ENCODE measurements at places on chromosomes 4 and X. TPM values are rescaled to one million over a fixed set of nuclear protein-coding genes. Genes with fewer than 3 reads are reported as not detected.

GPRASP3 gene
- total RNA-seq = 1.6 TPM

SEL1L3 gene
- 13.5 TPM for total RNA-seq

INTU gene
- total RNA-seq = 11.4 TPM

TEC gene
- total RNA-seq = 8.6 TPM

LETM1 gene
- total RNA-seq = 79.7 TPM

TLR3 gene
- total RNA-seq = 2.8 TPM

GLOD5 gene
- not detected for total RNA-seq

HTRA3 gene
- total RNA-seq = 6.4 TPM

TRAM1L1 gene
- total RNA-seq = 0.59 TPM

AKAP4 gene
- not detected for total RNA-seq

TMSB15B gene
- 0.15 TPM for total RNA-seq

HSPA4L gene
- total RNA-seq = 29.3 TPM

- DNase-seq = no peak
These were observed 53.7 kb downstream of the MSX1 start for GRCh38 chr4:4913147-4913561.

GRCh38 chrX:48694776-48695533 is 1.6 kb upstream of the SUV39H1 start:
- no peak for DNase-seq

DNA sequence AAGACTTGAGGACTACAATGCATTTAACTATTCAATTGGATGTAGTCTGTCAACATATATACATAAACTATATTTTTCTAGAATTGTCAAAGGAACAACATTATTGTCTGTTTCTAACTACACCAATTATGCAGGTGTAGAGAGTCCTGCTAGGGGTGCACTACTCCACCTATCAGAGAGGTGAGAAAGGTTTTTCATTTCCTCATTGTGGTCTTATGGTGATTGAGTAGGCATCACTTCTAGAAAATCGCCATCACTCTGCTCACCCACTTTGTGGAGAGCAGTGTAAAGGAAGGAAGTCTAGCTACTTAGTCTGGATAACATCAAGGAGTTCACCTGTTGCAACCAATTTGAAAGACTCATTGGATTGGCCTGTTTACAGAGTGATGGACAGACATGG is 4.4 kb upstream of the ADH1C start:
- no peak for DNase-seq

- no peak for DNase-seq
These were observed 9.1 kb downstream of the NSG1 start for GRCh38 chr4:4395849-4396627.

DNA sequence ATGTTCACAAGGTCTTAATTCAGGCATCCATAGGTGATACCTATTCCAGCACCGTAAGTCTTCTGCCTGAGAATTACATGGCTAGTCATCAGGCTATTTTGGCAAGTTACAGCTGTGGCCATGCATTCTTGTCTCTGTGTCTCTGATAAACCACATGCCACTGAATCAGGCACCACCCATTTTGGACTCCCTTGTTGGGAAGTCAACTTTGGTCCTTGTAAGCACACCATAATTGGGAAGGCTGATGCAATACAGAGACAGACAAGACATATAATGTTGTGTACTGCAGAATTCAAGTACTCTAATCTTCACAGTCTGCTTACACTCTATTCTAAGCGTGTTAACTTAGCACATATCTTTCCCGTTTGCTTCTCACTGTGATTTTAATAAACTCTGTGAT is 483.7 kb upstream of the FTHL17 start:
- DNase-seq = no peak

DNA sequence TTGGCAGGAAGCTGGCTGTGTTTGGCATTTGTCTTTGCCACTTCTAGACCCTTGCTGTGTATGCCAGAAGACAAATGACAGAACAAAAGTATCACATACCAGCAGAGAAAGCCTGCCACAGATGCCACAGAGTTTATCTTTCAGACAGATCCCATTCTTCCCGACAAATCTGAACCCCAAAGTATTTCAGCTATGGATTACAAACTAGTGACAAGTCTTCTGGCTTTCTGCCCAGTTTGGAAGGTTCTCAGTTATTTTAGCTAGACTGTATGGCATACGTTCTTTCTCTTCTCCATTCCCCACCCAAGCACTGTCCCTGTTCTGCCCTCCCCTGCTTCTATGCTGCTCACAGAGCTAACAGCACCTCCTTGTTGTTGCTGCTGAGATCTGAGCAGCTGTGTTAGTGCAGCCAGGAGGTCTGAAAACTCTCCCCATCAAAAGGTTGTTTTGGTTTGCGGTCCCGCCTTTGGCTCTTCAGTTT is 236.7 kb downstream of the FRAS1 start:
- no peak for DNase-seq

DNA sequence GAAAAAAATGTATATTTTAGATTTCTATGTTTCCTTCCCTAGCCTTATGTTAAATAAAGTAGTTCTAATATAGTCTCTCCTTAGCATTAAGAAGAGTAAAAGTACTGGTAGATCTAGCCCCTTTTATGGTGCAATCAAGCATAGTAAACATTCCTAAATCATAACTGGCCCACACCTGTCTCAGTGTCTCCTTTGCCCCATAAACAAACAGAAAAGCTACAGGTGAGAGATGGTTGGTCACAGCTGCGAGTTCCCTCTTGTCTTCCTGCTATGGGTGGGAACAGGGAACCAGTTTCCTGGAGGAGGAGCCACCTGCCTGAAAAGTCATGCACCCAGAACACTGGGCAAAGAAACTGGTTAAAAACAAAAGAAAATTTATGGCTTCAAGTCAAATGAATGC is 16.6 kb downstream of the SOWAHB start:
- no peak for DNase-seq

GRCh38 chr4:10048941-10049697 is 27.8 kb upstream of the SLC2A9 start:
- no peak for DNase-seq

GRCh38 chrX:132692526-132692925 is 203.7 kb upstream of the MBNL3 start:
- no peak for DNase-seq

DNA sequence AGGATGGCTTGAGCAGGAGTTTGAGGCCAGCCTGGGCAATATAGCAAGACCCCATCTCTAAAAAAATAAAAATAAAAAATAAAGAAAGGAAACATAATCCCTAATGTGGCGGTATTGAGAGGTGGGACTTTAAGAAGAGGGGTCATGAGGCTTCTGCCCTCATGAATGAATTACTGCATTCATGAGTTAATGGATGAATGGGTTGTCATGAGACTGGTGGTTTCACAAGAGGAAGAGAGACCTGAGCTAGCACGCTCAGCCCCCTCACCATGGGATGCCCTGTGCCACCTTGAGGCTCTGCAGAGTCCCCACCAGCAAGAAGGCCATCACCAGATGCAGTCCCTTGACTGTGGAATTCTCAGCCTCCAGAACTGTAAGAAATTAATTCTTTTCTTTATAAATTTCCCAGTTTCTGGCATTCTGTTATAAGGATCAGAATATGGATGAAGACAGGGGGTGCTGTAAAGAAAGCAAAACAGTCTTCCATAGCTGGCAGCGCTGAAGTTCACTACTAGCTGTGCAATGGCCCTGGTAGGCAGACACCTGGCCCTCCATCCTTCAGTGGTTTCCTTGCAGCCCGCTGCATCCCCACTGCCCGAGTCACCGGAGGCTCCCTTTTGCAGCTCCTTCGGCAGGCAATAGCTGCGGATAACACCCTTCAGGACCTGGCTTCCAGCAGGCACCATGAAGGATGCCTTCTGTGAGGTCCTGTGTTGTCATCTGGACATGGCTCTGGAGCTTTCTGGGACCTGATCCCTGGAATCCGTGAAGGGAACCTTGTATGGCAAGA is 44.8 kb upstream of the NSG1 start:
- no peak for DNase-seq

DNA sequence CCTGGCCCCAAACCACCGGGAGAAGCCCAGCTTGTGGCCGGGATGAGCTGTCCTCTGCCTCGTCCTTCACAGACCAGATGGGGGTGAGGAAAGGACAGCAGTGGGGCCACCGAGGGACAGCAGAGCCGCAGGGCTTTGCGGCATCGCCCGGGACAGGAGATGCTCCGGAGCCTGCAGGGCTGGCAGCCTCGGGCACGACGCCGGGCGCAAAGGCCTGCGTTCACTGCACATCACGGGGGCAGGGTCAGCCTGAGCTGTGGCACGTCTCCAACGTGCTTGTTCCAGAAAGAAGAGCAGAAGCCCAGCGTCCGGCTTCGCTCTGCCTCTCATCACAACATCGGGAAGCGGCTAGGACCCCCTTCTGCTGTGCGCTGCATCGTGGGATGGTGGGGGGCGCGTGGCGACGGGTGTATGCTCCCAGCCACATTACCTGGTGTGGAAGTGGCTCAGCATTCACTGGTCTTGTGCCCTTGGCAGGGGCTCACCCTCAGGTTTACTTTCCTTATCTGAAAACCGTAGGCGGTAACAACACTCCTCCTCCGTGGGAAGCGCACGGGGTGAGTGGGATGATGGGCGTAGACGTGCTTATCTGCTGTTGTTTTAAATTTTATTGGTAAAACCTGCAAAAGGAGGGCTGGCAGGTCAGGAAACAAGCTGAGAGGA is 7.4 kb downstream of the TADA2B start:
- no peak for DNase-seq

DNA sequence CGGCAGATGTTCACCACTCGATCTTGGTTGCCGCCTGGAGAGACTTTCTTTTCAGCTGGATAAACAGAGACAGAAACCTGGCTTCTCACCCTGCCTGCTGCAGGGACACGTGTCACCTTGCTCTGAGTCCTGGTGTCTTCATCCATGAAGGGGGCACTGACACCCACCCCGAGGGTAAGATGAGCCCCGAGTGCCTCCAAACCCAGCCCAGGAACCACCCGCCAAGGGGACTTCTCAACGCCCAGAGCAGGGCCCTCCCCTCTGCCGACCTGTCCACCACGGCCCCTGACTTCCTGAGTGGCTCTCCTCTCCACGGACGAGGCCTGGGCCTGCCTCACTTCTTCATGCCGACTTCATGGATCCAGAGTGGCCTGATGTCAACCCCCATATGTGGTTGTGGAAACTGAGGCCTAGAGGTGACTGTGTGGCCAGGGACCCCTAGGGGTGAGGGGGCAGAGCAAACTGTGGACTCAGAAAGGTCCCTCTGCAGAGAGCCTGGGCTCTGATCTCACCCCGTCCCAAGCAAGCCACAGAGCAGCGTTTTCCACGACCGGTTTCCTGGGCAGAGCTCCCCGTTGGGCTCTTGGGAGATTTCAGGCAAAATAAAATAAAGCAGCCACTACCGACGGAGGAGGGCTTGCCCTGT is 5.1 kb downstream of the ADRA2C start:
- DNase-seq = no peak

- DNase-seq = no peak
These were observed 13.0 kb upstream of the PDCL2 start for GRCh38 chr4:55604996-55605395.

GRCh38 chr4:71752383-71753042 is 31.4 kb downstream of the GC start:
- DNase-seq = no peak

DNA sequence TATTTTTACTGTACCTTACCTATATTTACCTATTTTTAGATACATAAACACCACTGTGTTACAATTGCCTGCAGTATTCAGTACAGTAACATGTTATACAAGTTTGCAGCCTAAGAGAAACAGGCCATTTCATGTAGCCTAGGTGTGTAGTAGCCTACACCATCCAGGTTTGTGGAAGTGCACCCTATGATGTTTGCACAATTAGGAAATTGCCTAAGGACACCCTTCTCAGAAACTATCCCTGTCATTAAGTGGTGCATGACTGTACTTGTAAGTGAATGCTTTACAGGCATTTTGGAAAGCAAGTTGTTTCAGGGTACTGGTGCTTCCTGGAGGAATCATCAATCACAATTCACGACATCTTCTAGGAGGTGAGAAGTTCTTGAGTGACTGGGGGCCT is 991.8 kb upstream of the SLIT2 start:
- no peak for DNase-seq

GRCh38 chr4:7394681-7395451 is 39.9 kb downstream of the PSAPL1 start:
- no peak for DNase-seq

GRCh38 chr4:169945636-169946035 is 80.6 kb downstream of the MFAP3L start:
- DNase-seq = no peak

- DNase-seq = no peak
These were observed 1049.8 kb upstream of the GRIA3 start for GRCh38 chrX:122134291-122134690.

All from esophagus squamous epithelium (tissue), 5 donors.